ENCODE measurements at places on chromosomes 5 and 9.
A peak's percentile ranks its signal among the peaks of the same experiment; 100 is the strongest.

DNA sequence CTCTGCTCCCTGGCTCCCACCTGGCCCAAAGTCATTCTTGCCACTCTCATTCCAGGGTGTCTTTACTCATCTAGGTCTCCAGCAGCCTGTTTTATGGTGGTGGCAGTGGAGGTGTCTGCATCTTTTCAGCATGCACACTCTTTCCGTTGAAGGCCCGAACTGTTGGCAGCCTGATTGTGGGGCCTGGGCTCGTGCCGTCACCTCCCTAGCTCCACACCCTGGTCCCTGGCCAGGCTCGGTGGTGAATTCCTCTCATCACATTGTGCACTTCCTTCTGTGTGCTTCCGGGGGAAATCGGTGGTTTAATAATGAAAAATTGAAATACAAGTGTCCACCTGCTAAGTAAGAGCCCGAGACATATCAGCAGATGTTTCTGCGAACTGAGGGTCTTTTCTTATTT is 214.3 kb downstream of the TRIO start:
- DNase-seq, result no peak

- DNase-seq, result no peak
Observed at GRCh38 chr5:5487585-5488360, 65.3 kb downstream of the ICE1 start.

DNA sequence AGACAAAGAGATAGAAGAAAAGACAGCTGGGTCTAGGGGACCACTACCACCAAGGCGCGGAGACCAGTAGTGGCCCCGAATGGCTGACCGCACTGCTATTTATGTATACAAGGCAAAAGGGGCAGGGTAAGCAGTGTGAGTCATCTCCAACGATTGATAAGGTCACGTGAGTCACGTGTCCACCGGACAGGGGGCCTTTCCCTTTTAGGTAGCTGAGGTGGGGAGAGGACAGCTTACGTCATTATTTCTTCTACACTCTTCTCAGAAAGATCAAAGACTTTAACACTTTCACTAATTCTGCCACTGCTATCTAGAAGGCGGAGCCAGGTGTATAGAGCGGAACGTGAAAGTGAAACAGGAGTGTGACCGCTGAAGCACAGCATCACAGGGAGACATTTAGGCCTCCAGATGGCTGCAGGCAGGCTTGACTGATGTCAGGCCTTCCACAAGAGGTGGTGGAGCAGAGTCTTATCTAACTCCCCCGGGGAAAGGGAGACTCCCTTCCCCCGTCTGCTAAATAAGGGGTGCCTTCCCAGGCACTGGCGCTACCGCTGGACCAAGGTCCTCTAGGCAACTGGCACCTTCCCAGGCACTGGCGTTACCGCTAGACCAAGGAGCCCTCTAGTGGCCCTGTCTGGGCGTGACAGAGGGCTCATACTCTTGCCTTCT is 6.1 kb upstream of the PRR16 start:
- peak; percentile 76 for DNase-seq

- DNase-seq, result no peak
Observed at GRCh38 chr5:61389609-61390008, 57.6 kb downstream of the ZSWIM6 start.

DNA sequence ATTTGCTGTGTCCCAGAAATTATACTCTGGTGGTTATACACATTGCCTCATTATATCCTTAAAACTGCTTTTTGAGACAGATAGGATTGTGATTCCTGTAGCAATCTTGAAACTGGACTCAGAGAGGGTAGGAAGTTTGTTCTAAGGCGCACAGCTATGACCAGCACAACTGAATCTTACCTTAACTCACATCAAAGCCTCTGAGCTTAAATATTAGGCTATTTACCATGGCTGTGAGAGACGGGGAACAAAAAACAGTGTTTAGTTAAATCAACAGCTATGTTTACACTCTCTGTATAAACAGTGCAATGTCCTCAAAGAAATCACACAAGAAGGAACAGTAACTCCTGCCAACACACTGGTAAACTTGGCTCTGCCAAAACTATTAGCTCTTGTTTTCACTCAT is 50.9 kb upstream of the TUT7 start:
- DNase-seq, result no peak

DNA sequence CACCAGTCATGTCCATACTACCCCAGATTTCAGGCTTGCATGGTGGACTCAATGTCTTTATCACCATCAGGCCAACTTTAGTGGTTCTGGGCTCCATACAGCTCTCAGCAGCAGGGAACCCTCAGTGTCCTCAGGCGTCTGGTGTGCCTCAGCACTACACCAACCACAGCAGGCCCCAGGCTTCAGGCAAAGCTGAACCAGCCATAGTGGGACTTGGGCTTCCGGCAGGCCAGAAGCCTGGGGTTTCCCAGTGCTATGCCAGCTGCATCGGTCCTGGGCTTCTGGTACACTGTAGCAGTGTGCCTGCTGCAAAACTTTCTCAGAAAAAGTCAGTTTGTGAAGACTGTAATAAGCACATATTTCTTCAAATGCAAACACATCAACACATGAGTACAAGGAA is 11.0 kb upstream of the ZDHHC21 start:
- no peak for DNase-seq

- DNase-seq, result peak; percentile 53
Observed at GRCh38 chr9:33817327-33818166, 587 bp downstream of the UBE2R2 start.

DNA sequence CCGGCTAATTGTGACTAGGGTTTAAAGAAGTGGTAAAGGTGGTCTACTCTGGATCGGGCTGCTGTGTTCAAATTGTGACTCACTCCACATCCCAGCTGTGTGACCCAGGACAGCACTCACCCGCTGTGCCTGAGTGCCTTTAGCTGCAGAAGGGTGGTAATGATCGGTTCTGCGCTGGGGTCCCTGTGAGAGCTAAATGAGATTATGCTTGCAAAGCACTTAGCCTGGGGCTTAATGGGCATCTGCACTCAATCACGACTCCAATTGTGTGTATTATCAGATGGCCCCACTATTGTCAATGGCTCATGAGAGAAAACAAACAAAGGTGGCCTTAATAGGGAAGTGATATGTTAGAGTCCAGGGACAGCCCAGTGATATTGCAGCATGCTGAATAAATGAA is 25.1 kb upstream of the TBC1D2 start:
- DNase-seq, result no peak

DNA sequence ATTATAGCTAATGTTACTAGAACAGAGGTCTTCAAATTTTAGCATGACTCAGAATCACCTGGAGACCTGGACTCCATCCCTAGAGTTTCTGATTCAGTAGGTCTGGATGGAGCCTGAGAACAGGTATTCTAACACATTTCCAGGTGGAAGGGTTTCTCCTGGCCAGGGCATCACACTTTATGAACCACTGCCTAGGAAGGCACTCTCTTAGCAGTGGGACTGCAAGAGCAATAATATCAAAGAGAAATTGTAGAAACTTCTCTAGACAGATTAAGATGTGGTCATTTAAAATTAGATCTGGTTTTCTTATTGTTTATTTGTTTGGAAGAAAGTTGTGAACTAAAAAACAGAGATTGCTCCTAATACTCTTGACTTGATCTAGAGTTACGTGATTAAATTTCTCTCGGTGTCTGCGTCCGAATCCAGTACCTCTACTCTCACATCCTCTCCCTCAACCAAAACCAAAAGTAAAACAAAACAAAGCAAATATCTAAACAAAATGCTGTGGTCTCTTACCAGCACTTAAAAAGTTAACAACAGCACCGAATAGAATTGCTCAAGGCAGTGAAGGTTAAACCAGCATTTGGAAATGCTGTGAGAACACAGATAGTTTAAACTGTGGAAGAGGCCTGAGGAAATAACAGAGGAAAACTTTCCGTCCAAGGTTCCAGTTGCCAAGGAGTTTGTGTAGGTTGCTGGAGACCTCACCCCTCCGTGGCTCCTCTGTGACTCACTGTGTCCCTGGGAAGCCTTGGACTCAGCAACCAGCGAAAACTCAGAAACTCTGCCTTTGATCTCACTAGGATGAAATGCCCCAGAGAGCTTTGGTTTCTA is 193.4 kb downstream of the ARRDC3 start:
- no peak for DNase-seq

- DNase-seq, result no peak
Observed at GRCh38 chr9:33718987-33719386, 76.4 kb upstream of the PRSS3 start.

DNA sequence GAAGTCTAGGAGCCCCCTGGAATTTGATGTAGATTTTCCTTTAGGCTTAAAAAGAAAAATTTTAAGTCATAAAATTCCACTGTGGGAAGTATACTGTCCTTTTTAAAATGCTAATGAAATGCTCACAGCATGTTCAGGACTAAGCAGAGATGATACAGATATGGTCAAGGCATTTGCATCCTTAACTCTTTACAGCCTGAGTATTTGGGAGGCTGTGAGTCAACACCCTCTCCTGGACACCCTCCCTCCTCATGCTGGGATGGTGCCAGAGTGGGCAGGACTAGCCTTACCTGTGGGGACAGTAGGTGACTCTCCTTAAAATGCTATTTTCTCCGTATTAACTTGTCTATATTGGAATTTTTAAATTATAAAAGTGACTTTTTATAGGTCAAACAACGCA is 197.4 kb upstream of the ELL2 start:
- no peak for DNase-seq

- no peak for DNase-seq
Observed at GRCh38 chr5:158546748-158547147, 553.0 kb downstream of the EBF1 start.

- no peak for DNase-seq
Observed at GRCh38 chr5:141760193-141760592, 78.2 kb upstream of the ARAP3 start.

DNA sequence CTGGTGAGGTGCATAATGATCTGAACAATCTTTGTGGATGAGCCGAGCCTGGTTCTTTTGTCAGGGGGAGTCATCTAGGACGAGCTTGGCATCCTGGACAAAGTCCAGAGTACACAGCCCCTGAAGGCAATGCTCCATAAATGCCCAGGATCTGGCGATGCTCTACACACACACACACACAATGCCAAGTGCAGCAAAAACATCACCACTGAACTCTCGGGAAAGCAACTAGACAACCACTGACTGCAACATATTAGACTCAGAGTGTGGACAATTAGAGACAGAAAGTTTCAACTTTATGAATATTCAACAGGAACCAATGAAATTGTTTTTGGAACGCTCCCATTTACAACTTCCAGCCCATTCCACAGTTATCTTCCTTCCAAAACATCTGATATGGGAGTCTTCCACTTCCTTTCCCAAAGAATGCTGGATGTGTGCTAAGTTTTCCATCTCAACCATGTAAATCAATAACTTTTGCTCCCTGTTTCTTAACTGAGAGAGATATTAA is 227.6 kb upstream of the ANKRD55 start:
- DNase-seq, result no peak

DNA sequence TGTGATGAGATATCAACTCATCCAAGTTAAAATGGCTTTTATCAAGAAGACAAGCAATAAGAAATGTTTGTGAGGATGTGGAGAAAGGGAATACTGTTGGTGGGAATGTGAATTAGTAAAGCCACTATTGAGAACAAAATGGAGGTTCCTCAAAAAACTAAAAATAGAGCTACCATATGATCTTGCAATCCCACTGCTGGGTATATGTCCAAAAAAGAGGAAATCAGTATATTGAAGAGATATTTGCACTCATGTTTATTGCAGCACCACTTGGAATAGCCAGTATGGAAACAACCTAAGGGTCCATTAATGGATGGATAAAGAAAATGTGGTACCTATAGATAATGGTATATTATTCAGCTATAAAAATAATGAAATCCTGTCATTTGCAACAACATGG is 25.1 kb downstream of the PPIP5K2 start:
- DNase-seq, result no peak

DNA sequence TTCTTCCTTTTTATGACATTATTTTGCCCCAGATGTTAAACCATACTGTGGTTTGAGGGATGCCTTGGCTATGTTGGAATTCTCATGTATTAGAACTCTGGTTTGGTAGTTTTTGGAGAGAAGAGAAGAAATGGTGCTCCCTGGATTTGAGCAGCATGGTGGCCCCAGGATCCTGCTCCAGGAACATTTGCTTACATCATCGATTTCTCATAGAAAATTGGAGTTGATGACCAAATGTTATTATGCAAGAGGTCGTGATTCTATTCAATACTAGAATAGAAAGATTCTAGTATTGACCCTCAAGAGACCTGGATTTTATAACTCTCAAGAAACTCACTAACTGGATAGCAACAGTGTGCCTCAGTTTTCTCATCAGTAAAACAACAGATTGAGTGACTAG is 77.5 kb upstream of the GNAQ start:
- DNase-seq, result no peak

GRCh38 chr5:173310218-173310769 is 17.9 kb downstream of the STC2 start:
- DNase-seq, result no peak

DNA sequence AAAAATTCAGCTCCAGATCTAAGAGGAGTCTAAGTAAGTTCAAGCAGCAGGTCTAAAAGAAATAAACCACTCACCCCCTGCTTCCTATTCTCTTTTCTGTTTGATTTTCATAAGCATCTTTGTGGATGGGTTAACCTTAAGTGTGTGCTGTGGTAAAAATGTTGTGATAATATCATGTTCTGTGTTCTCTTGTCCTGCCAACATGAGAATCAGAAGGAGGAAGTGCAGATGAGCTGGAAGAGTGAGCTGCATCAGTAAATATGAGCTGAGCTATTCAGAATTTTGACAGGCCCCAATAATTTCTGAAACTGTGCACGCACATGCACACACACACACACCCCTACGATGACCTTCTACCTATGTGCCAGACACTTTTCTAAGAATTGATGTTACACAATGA is 186.5 kb upstream of the ANKRD55 start:
- DNase-seq, result no peak

Data from SHP77 (cell line).